ENCODE measurements at places on chromosomes 2 and 18. TPM values are rescaled to one million over a fixed set of nuclear protein-coding genes. Genes with fewer than 3 reads are reported as not detected.

CDK5R2 gene
- 0.04 TPM for total RNA-seq

RESP18 gene
- total RNA-seq, result not detected

DNA sequence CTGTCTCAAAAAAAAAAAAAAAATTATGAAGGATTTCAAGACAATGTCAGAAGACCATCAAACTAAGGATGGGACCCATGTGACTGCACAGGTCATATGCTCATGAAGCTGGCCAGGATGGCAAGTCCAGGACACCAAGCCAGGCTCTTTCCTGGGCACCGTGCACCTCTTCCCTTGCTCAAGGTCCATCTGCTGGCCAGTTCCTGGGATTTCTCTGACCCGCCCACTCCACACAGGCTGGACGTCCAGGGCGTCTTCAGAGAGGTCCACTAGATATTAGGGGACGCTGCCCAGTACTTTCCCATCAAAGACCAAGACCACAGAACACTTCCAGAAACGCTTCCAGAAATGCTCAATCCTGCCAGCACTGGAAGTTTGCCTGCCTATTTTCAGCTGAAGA lies 14.3 kb downstream of the TEX44 start:
- H3K27ac ChIP-seq, result peak overlapping the region; percentile 76
- no peaks in the 10 kb centered on the region for H3K27me3 ChIP-seq
- H3K4me3 ChIP-seq, result no peak overlapping the region
- peaks cover 53% of the 10 kb centered on the region for H3K4me1 ChIP-seq
- no peak for DNase-seq

DNA sequence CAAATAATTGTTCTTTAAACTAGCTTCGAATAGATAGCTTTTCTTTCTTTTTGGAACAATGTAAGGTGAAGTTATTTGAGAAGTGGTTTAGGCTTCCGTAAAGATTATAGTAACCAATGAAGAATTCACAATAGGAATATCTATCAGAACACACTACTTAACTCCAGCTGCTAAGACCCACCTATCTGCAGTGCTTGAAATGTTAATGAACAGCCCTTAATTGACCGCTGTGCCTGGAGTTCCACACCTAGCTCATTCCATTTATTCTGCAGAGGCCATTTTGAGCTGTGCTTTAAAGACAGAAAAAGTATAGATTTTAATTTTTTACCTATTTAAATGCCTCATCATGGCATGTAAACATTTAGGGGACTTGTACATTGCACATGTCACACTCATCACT lies 83.3 kb upstream of the APCDD1 start:
- peaks cover 9% of the 10 kb centered on the region for H3K4me1 ChIP-seq
- no peak for DNase-seq
- peaks cover 2% of the 10 kb centered on the region for H3K27me3 ChIP-seq
- no peak overlapping the region for H3K4me3 ChIP-seq

- no peaks in the 10 kb centered on the region for H3K27me3 ChIP-seq
- peak; percentile 10 for DNase-seq
- H3K4me1 ChIP-seq, result no peaks in the 10 kb centered on the region
- H3K4me3 ChIP-seq, result no peak overlapping the region
- no peak overlapping the region for H3K27ac ChIP-seq
- no peaks in the 10 kb centered on the region for H3K36me3 ChIP-seq
Observed at GRCh38 chr2:66095820-66096345, 339.0 kb upstream of the MEIS1 start.

DNA sequence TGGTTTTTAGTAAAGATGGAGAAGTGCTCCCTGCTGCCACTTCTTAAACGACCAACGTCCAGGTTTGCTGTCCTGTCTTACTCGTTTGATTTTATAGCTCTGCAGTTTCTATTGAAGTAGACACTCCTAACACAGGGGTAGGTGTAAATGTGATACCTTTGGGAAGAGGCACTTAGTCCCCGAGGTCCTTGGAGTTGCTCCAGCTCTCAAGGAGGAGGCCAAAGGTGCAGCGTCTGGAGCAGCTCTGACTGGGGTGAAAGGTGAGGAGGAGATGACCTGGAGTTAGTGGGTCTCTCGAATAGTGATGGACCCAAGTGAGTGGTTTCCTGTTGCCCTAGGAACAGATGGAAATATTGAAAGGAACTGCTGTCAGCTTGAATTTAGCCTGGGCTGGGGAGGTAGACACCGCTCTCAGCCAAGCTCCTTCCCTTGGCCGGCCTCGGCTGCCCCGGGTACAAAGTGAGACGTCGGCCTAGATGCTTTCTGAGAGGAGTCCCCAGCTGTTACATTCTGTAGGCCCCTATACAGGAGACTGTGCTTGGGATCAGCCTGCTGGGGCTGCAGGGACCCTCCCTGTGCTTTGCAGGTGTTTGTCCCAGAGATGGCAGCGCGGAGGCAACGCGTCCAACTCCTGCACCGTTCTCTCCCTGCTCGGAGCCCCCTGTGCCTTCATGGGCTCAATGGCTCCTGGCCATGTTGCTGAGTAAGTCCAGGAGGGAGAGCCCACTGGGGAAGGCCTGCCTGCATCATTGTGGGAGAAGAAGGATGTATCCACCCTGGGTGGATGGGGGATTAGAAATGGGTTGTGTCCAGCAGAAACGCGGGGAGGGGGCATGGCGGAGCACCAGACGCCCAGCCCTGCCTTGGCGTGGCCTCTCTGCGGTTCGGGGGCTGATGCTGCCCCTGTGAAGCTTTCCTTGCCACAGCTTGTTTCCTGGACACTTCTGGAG lies 5.4 kb downstream of the KHK start:
- H3K27ac ChIP-seq, result no peak overlapping the region
- H3K4me3 ChIP-seq, result no peak overlapping the region
- DNase-seq, result no peak
- H3K27me3 ChIP-seq, result peaks cover 4% of the 10 kb centered on the region
- H3K4me1 ChIP-seq, result peaks cover 14% of the 10 kb centered on the region
